T follicular helper cell (primary cell): ENCODE measurements at places on chromosomes 4 and X.

- no peak for DNase-seq
Measured at GRCh38 chr4:72365016-72365415, 204.0 kb downstream of the ADAMTS3 start.

DNA sequence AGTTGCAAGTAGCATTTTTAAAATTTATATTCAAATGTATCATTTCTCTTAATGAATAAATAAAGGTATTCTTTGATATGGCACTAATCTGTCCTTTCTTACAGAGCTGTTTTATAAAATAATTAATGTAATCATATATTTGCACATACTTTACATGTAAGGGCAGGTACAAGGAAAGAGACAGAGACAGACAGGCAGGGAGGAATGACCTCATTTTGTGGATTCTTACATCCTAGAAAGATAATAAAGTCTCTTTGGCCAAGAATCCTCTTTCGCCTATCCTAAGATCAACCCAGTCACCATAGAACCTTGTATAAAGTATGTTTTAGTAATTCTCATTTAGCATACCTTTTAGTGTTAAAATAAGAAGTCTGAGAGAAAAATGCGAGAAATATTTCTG, 98.5 kb upstream of the CTSO start:
- no peak for DNase-seq

DNA sequence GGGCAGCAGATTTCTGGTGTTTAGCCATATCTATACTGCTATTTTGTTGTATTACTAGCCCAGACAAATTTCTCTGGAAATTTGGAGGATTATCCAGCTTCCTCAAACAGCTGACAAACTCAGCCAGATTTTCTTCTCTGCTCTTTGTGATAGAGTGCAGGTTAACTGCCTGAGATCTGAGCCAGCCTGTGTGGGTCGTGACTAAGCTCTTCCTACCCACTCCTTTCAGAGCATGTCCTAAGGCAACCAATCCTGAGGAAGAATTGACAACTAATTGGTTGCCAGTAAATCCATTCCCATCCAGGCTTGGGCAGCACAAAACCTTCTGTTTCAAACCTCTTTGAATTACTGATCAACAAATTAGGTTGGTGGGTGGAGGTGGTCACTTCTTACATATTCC, 2.5 kb upstream of the GABRA2 start:
- no peak for DNase-seq

GRCh38 chr4:39353478-39354253, 12.5 kb downstream of the RFC1 start:
- DNase-seq = no peak

DNA sequence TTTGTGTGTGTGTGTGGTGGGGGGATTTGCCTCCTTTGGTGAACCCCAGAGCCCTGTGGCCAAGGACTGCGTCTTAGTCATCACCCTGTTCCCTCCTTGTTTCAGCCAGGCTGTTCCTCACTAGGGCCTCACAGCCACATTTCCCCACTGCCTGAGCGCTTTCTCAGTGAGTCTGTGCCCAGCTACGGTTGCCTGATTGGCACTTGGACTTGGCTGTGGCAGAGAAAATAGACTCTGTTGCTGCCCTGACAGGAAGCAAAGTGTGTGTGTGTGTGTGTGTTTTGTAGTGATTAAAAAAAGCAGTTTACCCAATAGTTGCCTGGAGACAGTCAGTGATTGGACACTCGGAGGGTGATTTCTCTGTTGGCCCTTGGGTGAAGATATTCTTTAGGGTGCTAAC, 113.0 kb downstream of the UCHL1 start:
- DNase-seq = no peak

DNA sequence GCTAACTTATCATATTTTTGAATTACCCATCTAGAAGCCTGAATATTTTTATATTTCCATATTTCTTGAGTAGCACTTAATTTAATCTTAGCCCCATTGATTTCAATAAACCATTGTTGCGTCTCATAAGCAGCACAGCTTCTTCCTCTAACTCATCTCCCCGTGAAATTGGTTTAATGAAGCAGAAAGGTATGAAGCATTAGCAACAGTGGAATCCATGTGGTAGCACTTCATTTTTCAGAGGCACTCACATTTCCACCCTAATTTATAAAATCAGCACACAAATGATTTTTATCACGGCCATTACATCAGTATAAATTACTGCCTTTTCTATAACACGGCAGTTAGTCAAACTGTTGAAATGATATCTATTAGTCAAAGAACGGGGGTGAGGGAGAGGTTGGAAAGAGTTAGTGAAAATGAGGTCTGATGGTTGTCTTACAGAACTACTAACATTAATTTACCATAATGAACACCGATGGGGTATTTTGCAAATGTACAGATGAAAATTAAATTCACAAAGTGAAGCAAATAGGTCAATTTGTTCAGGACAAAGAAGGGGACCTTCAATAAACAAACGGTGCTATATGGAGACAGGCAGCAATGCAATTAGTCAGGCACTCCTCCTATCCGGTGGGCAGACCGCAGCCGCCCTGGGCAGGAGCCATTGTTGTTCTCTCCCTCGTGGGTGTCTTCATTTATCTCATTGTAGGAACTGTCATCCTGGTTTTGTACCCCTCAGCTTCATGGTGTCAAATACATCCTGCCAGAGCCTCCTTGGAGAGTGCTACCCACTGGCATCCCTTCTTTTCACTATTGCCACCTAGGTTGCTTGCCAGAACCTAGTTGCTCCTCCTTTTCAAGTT, 205.7 kb downstream of the SOX3 start:
- no peak for DNase-seq
